Suppressor macrophage (primary cell): ENCODE measurements at places on chromosomes 6 and 20.
A peak's percentile ranks its signal among the peaks of the same experiment; 100 is the strongest.

DNA sequence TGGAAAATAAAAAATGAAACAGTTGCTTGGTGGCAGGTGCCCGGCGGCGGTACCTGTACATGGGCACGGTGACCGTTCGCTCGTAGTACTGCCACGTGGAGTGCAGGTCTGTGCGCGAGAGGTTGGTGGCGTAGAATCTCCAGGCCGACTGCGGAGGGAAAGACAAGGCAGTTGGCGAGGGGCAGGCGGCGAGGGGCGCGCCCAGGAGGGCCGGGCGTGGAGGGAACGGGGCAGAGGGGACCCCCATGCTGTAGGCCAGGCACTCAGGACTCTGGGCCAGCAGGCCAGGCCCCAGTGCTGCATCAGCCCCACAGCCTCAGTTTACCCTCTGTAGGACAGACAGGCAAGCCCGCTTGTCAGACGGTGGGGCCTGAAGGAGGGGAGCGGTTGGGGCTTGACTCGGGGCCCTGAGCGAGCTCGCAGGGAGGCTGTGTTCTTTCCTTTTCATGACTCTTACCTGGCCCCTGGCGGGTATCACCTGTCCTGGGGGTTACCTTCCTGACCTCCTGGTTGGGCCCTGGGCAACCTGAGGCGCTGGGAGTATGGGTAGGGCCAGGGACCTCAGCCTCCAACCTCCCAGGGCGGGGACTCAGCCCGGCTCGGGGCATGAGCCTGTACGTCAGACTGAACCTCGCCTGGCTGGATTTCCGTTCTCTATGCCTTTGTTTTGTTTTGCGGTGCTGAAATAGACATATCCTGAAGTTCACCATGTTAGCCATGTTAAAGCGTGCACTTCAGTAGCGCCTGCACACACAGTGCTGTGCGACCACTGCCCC, 38.5 kb downstream of the KCNQ2 start:
- DNase-seq: no peak

DNA sequence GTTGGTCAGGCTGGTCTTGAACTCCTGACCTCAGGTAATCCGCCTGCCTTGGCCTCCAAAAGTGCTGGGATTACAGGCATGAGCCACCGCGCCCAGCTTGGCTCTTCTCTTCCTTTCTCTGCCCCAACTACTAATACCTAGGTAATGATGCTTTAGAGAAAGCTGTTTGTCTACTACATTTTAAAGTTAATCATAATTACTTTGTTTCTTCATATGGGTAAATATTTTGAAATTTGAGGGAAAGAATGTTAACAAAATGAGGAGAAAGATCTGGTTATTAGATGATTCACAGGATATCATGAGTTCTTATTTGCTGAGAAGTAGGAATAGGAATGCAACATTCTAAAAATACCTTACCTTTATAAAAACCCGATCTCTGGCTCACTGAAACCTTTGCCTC, 18.4 kb upstream of the PTPRK start:
- DNase-seq: no peak

GRCh38 chr6:109458774-109459531, 3.4 kb upstream of the MICAL1 start:
- peak; percentile 91 for DNase-seq

GRCh38 chr6:143689852-143690251, 12.1 kb downstream of the PHACTR2 start:
- DNase-seq: no peak

GRCh38 chr20:50636601-50637540, 54.5 kb downstream of the RIPOR3 start:
- DNase-seq: no peak

- no peak for DNase-seq
Measured at GRCh38 chr6:3619201-3619600, 132.3 kb downstream of the PXDC1 start.

DNA sequence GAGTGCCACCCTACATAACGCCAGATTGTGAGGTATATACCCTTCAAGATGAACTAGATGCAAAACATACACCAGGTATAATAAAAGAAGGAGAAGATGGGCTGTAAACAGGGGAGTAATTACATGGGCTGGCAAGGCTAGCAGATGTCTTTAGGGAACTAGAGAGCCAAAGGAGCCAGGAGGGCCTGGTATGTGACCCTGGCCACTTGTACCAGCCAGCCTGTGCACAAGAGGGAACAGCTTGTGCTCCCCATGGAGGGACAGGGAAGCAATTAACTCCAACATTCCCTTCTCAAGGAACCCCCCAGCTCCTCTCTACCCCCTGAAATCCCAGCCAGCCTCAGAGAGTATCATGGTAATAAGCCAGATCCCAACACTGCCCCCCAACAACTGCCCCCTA, 139.9 kb downstream of the HIVEP2 start:
- no peak for DNase-seq

DNA sequence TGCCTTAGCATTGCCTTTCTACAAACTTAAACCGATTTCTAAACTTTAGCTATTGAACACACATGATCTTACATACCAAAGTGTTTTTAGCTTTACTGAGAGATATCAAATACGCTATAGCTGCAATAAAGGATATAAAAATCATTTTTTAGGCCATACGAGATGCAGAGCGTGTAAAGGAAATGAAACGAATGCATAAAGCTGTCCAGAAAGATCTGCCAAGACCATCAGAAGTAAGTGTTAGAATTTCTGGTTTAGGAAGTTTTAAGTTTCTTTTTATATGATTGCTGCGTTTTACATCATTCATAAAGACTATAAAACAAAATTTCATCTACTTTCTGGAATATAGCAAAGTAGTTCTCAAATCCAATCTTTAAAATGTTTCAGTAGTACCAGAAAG, 38.4 kb downstream of the CDC5L start:
- no peak for DNase-seq
